ENCODE measurements at places on chromosomes 12 and 14. TPM values are rescaled to one million over a fixed set of nuclear protein-coding genes. Genes with fewer than 3 reads are reported as not detected.
A peak's percentile ranks its signal among the peaks of the same experiment; 100 is the strongest.

The KCNC2 gene
- total RNA-seq = 0.17 TPM

The TAS2R8 gene
- total RNA-seq = not detected

- H3K4me3 ChIP-seq = no peak overlapping the region
- H3K4me1 ChIP-seq = no peaks in the 10 kb centered on the region
- no peaks in the 10 kb centered on the region for H3K27me3 ChIP-seq
- no peak for DNase-seq
- H3K27ac ChIP-seq = no peak overlapping the region
Observed at GRCh38 chr12:29066011-29066588, 83.0 kb upstream of the FAR2 start.

DNA sequence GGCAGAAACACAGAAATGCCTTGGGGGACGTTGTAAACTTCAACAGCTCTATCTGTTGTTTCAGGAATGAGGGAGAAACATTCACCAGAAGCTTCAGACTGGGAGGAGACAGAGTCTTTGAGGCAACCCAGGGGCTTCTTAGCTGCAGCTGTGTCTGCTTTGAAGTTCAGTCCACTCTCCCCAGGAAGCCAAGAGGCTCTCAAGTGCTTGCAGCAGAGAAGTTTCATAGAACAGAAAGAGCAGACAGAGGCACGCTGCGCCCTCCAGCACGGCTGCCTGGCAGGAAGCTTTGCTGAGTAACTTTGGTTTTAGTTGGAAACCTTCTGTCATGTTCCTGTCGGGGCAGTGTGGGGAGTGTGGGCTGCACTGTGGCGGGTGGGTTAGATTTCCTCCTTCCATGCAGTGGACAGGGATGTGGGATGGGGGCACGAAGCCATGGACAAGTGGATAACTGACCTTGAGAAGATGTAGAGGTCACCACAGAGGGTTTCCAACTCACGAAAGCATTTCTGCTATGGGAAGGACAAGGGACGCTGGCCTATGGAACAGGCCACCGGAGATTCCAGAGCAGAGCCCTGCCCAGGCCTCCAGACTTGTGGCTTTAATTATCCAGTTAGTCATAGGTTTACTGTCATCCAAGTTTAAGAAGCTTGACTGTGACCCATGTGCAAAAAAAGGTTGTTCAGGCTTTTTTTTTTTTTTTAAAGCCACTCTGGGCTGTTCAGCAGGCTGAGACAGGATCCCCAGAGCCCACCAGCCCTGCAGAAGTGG is 107.7 kb downstream of the ARF6 start:
- H3K4me3 ChIP-seq = no peak overlapping the region
- DNase-seq = no peak
- H3K27me3 ChIP-seq = no peaks in the 10 kb centered on the region
- no peaks in the 10 kb centered on the region for H3K36me3 ChIP-seq
- peaks cover 50% of the 10 kb centered on the region for H3K4me1 ChIP-seq

DNA sequence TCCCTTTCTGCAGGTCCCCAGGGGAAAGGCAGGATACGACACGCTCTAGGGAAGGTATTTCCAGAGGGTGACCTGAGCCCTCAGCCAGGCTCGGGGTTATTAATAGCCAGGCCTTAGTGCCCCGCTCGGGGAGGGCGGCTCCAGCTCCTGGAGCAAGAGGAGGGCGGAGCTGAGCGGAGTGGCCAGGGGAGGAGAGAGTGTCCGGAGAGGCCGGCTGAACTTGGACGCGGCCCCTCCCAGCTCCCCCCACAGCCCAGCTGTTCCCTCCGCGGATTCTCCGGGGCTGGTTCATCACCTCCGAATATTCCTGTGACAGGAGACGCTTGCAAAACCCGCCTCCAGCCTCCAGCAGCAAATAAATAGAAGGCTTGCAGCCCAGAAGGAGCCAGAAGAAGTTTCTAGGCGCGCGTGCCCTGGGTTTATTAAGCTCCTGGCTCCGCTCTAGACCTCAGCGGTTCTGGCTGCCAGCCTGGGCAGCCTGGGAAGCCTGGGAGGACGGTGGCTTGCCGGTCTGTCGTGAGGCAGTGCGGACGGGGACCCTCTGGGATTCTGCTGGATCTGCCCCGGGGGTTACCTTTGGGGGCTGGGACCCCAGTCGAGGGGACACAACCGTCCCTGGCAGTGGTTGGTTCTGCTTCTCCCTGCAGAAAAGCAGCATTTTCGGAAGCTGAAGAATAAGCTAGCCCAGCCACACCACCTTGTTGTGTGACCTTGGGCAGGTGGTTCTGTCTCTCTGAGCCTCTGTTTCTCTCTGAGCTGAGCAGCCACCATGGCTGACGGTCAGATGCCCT is at the start of gene HSPB8:
Gene HSPB8, plus strand, starts transcription at position 388 of the 791 bp plus-strand sequence. Its CDS starts 382 bp downstream, at position 770.
- H3K27me3 ChIP-seq = no peaks in the 10 kb centered on the region
- peak within 1 kb of the TSS; percentile 95 for H3K27ac ChIP-seq
- H3K4me3 ChIP-seq = peak within 1 kb of the TSS; percentile 69

DNA sequence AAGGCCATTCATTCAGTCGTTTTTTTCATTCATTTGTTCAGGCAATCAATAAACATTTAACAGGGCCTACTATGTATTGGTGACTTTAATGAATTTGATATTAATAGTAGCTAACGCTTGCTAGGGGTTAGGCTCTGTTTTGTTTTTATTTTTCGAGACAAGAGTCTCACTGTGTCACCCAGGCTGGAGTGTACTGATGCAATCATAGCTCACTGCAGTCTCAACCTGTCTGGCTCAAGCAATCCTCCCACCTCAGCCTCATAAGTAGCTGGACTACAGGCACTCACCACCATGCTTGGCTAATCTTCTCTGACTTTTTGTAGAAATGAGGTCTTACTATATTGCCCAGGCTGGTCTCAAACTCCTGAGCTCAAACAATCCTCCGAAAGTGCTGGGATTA is 25.6 kb upstream of the MED13L start:
- no peak overlapping the region for H3K27ac ChIP-seq
- no peak overlapping the region for H3K4me3 ChIP-seq
- no peaks in the 10 kb centered on the region for H3K27me3 ChIP-seq
- DNase-seq = no peak
- H3K4me1 ChIP-seq = peaks cover 35% of the 10 kb centered on the region

DNA sequence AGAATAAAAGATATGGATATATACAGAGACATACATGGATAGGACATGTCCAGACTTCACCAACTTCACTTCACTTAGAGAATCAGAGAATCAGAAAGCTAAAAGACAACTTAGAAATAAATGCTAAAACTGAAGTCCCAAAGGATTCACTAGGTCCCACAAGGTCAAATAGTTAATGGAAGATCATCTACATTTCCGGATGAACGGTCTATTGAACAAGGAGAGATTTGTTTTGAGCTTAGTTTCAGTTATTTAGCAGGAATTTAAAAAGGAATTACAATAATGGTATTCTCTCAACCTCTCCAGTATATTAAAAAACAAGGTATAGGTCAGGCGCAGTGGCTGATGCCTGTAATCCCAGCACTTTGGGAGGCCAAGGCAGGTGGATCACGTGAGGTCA is 187.0 kb downstream of the MED13L start:
- H3K4me1 ChIP-seq = peaks cover 4% of the 10 kb centered on the region
- DNase-seq = no peak
- H3K27me3 ChIP-seq = no peaks in the 10 kb centered on the region

GRCh38 chr14:101227611-101228594 is 324.4 kb upstream of the RTL1 start:
- H3K36me3 ChIP-seq = no peaks in the 10 kb centered on the region
- peak; percentile 87 for DNase-seq
- no peaks in the 10 kb centered on the region for H3K27me3 ChIP-seq
- peaks cover 2% of the 10 kb centered on the region for H3K4me1 ChIP-seq
- H3K27ac ChIP-seq = no peak overlapping the region
- H3K4me3 ChIP-seq = no peak overlapping the region

GRCh38 chr14:101235335-101236103 is 325.8 kb upstream of the DIO3 start:
- DNase-seq = no peak
- no peak overlapping the region for H3K4me3 ChIP-seq
- H3K36me3 ChIP-seq = no peaks in the 10 kb centered on the region

- no peak overlapping the region for H3K4me3 ChIP-seq
- no peak overlapping the region for H3K27ac ChIP-seq
- H3K36me3 ChIP-seq = peaks cover 61% of the 10 kb centered on the region
Observed at GRCh38 chr12:45418520-45418919, 202.6 kb downstream of the ANO6 start.

DNA sequence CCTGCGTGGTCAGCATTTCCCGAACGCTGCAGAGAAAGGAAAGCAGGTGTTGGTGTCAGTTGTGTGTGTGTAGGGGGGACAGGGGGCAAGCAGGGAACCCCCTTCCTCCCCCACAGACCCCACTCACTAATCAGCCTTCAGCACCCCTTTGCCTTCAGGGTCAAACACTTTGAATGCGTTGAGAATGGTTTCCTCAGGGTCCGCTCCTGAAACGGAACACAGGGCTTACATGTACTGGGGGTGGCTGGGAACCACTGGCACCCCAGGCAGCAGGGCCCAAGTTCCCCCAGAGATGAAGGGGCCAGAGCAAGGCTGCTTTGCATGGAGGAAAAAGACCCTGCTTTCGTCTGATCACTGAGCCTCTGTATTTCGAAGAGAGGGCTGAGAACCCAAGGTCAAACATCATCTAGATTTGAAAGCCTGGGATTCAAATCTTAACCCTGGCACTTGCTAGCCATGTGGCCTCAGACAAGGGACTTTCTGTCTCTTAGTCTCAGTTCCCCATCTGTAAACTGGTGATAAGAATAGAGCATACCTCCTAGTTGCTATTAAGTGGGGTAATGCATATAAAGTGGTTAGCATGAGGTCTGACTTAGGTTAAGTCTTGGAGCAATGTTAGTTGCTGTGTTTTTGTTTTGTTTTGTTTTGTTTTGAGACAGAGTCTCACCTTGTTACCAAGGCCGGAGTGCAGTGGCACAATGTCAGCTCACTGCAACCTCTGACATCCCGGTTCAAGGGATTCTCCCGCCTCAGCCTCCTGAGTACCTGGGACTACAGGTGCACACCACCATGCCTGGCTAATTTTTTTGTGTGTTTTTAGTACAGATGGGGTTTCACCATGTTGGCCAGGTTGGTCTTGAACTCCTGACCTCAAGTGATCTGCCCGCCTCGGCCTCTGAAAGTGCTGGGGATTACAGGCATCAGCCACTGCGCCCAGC is 7.0 kb downstream of the MYL2 start:
- DNase-seq = no peak
- H3K4me1 ChIP-seq = no peaks in the 10 kb centered on the region
- peaks cover 47% of the 10 kb centered on the region for H3K36me3 ChIP-seq
- H3K27ac ChIP-seq = no peak overlapping the region
- H3K4me3 ChIP-seq = no peak overlapping the region

DNA sequence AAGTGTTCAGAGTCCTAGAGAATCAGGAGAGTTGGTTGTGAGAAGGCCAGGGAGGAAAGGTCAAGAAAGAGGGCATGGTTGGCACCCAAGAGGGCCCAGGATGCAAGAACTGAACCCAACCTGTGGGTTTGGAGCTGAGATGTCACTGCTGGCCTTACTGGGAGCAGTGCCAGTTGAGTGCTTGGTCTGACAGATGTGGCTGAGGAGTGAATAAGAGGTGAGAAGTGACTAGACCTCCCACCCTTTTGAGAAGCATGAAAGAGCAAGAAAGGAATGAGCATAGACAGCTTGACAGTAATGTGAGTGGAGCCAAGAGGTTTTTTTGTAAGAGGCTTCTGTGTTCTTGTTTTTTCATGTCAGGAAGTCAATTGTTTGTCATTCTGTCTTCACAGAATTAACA is 95.3 kb downstream of the FGD4 start:
- H3K4me3 ChIP-seq = no peak overlapping the region
- DNase-seq = no peak
- H3K36me3 ChIP-seq = no peaks in the 10 kb centered on the region
- H3K4me1 ChIP-seq = no peaks in the 10 kb centered on the region
- H3K27ac ChIP-seq = no peak overlapping the region

GRCh38 chr12:65690477-65690876 is 133.8 kb upstream of the HMGA2 start:
- H3K36me3 ChIP-seq = no peaks in the 10 kb centered on the region
- H3K27ac ChIP-seq = no peak overlapping the region
- no peak overlapping the region for H3K4me3 ChIP-seq
- H3K27me3 ChIP-seq = no peaks in the 10 kb centered on the region
- no peak for DNase-seq

DNA sequence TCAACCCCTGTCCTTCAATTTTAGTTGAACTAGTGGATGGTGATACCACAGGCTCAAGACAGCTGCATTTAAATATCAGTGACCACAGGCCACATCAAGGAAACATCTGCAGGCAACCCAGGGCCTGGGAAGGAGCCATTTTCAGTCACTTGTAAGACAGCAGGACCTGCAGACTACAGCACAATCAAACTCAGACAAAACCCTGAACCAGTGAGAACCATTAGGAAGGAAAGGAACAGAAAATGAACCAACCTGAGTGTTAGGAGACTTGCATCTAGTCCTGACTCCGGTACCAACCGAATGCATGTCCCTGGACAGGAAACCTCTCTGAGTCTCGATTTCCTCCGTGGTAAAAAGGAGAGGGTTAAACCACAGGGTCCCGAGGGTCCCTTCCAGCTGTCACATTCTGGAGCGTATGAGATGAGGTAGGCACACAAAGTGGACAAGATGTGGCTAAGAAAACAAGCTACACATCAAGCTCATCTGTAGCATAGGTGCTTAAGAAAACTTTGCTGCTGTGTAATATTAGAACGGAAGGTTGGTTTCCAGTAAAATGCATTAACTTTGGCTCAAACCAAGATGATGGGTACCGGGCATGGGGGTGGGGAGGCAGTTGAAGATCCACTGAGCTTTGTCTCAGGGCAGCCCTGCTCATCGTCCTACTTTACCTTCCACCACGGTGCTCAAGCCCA is 1.6 kb upstream of the CDKN1B start:
- H3K36me3 ChIP-seq = peaks cover 13% of the 10 kb centered on the region
- DNase-seq = peak; percentile 87
- H3K4me1 ChIP-seq = peaks cover 48% of the 10 kb centered on the region
- peak overlapping the region; percentile 80 for H3K4me3 ChIP-seq

DNA sequence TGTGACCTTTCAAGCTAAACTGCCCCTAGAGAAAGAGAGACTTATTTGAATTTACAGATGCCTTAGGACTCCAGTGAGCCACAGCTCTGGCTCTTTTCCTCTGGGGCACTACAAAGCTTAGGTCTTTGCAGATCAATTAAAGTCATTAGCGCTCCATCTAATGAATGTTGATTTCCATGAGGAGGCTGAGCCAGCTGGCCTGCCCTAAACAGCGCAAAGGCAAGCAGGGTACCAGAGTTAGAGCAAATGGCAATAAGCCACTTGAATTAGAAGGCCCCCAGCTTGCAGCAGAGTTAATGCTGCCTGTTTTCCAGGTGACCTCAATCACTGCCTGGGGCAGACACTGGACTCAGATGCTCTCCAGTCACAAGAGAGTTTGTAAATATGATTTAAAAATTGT is 695.3 kb downstream of the DIO2 start:
- no peak overlapping the region for H3K27ac ChIP-seq
- no peak for DNase-seq
- no peak overlapping the region for H3K4me3 ChIP-seq
- no peaks in the 10 kb centered on the region for H3K36me3 ChIP-seq
- peaks cover 27% of the 10 kb centered on the region for H3K4me1 ChIP-seq
